GM12892 (cell line): ENCODE measurements at places on chromosomes 4 and X.

GRCh38 chr4:87209182-87209581, 11.2 kb downstream of the KLHL8 start:
- DNase-seq: no peak

DNA sequence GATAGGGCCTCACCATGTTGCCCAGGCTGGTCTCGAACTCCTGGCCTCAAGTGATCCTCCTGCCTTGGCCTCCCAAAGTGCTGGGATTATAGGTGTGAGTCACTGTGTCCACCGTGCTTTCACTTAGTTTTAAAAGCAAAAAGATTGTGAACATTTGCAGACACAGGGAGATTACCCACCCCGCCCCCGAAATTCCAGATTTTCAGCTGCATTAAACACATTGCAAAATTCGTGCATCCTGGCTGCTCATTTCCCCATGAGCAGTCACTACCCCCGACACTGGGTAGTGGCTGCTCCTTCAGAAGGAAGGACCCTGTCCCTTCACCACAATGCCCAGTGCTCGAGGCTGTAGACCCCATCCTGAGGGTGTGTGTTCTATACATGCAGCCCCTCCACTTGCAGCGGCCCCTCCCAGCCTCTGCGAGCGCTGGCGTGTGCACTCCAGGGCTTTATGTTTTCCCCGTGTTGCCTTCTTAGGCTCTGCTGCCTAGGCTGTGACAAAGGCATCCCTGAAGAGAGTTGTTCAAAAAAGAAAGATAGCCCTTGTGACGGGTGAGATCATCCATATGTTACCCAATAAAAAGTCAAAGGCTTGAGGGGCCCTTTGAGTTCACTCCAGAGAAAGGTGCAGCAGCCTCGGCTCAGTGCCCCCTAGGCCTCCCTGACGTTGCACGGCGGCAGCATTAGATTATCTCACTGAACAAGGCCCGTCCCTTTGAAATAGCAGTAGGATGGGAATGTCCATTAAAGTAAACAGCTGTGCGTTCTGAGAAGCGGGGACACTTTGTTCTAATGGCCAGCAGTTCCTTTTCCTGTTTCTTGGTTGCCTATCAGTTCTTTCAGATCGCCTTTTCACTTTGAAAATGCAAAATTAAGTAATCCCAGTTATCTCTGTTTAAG, 71.6 kb downstream of the SHROOM2 start:
- no peak for DNase-seq

DNA sequence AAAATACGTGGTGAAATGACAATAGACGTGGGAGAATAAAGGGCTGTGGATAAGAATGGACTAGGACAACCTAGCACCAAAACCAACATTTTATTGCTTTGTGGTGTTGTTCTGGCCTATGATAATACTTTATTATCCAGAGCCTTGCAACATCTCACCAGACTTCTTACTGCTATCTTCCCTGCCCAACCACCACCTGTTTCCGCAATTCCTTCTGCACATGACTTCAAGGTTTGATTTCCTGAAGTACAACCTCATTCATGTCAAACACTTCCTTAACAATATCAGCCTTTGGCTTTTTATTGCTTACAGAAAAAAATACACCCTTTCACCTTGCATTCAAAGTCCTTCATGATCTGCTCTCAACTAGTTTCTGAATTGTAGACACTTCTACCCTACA, 84.8 kb downstream of the RTL3 start:
- DNase-seq: no peak

- DNase-seq: no peak
Measured at GRCh38 chr4:83316459-83317165, 18.0 kb downstream of the HPSE start.

DNA sequence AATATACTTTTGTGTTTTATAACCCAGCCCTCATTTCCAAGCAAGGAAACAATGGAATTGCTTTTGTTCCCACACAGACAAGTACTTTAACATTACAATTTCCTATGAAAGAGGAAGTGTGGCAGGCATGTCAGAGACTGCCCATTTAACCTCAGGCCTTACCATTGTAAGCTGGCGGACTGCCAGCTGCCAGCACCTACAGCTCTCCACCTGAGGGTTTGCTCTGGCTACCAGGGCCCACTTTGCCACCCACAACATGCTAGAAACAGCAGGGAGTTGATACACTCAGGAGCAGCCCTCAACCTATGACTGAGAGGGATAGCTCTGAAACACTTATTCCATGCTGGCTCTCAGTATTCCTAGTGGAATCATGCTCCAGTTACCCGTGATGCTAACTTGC, 152.3 kb upstream of the PRDX4 start:
- no peak for DNase-seq

DNA sequence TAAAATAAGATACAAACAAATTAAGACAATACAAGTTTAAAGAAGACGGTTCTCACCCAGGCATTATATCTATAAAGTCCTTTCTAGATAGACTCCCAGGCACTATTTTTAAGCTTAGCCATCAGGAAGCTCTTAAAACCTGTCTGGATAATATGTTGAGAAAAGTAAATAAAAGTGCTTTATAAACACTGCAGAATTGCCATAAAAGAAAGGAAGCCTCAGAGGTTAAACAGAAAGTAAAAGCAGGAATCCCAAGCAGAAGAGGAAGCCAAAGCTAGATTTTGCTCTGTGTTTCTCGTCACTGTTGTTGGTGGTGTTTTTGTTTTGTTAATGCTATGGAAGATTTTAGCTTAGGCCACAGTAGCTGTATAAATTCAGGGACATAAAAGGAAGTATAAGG, 1267.3 kb downstream of the PCDH19 start:
- DNase-seq: no peak

- no peak for DNase-seq
Measured at GRCh38 chrX:34072906-34073305, 59.2 kb downstream of the FAM47A start.

DNA sequence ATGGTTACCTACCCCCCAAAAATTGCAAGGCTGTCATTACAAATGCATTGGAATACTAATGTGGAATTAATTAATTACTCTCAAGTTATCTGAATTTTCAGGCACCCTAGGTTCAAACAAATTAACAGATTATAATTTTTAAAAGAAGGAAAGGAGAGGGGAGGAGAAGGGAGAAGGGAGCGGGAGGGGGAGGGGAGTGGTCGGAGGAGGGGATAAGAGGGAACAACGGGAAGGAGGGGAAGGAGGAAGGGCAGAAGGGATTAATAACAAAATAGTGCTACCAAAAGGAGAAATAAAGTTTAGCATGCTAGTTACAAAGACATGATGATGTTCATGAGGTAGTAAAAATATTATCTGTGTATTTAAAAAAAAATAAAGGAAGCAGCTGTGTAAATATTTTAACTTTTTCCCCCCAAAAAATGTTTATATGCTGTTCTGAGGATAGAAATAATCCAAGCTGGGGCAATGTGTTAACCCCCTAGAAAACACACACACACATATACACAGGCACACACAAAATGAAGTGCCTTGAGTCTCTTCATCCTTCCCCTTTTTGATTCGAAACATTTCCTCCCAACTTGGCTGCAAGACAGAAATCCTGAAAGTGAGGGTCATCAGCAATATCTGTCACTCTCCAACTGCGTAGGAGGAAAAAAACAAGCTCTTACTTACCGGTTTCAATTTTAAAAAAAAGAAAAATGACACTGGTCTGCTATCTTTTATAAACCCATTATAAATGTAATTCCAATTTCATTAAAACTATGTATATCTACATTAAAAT, 58.8 kb downstream of the PPP3CA start:
- no peak for DNase-seq

DNA sequence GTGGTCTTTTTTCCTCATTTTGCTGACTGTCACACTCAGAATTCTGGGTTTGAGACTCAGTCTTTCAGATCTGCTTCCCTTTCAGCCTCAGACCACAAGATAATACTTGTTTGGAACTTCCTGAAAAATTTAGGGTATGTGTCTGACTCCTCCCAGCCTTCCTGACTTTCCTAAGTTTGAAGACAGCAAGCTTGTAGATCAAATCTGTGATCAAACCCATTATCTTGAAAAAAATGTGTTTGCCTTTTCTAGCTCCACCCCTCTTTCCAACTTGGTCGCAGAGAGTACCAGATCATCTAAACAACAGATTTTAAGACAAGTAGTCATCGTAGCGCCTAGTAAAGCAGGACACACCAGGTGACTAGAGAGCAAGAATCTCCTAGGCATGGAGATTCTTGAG, 9.9 kb downstream of the BCAP31 start:
- DNase-seq: no peak

DNA sequence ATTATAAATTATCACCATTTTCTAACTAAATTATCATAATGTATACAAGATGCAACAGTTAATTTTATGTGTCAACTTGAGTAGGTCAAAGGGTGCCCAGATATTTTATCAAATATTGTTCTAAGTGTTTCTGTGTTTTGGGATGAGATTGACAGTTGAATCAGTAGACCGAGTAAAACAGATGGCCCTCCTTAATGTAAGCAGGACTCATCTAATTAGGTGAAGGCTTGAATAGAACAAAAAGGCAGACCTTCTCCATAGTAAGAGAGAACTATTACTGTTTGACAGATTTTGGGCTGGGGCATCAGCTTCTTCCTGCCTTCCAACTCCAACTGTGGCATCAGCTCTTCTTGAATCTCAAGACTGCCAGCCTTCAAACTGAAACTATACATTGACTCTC, 185.8 kb downstream of the TRAM1L1 start:
- no peak for DNase-seq

- no peak for DNase-seq
Measured at GRCh38 chr4:42806303-42806835, 86.1 kb upstream of the GRXCR1 start.

- DNase-seq: no peak
Measured at GRCh38 chr4:111718763-111719559, 426.3 kb upstream of the FAM241A start.

GRCh38 chrX:11765449-11765848, 7.4 kb downstream of the MSL3 start:
- no peak for DNase-seq

- DNase-seq: no peak
Measured at GRCh38 chrX:38055170-38055847, 49.0 kb downstream of the SYTL5 start.

DNA sequence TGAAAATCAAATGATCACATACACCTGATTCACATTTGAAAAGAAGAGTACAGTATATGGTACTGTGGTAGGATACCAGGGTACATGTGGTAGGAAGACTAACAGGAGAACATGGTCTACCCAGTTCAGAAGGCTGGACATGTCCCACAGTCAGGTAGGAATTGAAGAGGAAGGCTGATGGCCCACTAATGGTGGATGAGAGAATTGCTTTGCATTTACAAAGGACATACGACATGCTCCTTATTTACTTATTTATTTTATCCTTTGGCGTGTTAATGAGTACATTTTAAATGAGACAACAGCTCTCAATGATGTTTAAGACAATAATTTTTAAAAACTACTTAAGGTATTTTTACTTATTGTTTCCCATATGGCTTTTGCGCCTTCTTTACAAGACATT, 106.7 kb upstream of the BMP2K start:
- no peak for DNase-seq

- no peak for DNase-seq
Measured at GRCh38 chrX:42771506-42772335, 6.2 kb downstream of the PPP1R2C start.

DNA sequence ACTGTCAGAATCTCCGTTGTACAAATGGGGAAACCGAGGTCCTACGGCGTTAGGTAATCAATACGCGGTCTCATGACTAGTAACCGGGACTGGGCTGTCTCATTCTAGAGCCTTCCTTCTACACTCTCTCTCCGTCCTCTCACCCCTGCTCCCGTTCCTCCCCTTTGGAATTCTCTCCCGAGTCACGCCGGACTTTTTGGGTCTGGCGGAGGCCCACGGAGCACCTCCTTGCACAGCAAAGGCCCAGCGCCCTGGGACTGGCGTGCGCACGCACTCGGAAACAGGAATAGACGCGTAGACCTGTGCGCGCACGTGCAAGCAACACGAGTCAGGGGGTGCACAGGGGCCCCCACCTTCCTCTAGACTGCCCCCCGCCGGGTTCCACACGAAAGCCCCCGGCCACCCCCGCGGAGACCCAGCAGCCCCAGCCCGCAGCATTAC, 361 bp downstream of the QDPR start:
- DNase-seq: no peak

- no peak for DNase-seq
Measured at GRCh38 chr4:6221851-6222760, 21.8 kb upstream of the JAKMIP1 start.

- DNase-seq: no peak
Measured at GRCh38 chr4:3786196-3786869, 20.1 kb downstream of the ADRA2C start.

DNA sequence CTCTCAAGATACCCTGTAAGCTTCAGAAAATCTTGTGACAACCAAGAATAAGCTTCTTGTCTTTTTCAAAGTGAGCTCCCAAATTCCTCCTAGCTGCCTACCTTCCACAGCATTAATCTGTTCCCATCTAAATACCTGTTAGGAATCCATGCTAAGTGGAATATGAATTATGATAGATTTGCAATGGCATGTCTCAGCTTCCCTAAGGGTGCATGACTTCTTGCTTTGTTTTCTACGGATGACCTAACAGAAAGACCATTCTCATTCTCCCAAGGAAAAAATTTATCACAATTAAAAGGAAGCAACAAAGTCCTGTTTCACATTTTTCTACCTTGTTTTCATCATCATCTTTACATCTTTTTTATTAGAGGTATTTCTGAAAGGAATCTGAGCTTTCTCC, 532.7 kb downstream of the GRXCR1 start:
- DNase-seq: no peak

GRCh38 chr4:86717651-86718050, 123.5 kb downstream of the PTPN13 start:
- no peak for DNase-seq

DNA sequence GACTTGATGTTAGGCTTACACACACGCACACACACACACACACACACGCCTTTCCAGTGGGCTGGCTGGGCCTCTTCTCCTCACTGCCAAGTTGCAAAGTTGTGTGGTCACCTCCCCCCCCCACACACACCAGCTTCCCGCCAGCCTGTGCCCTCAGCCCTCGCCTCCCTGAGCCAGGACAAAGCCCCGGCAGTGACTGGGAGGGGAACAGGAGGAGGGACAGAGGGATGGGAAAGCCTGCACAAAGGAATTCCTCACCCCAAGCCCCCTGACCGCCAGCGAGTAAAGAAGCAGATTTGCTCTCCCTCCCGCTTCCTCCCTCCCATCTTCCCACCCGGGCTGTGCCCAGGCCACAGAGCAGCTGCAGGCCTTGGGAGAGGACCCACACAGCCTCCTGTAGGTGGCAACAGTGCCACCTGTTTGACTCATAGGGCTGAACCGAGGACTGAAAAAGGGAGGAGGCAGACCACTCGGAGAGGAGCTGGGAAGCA, at the start of gene GDPD2:
TSS of gene GDPD2 (plus strand) at position 464 of the 491 bp plus-strand sequence. CDS start 1,671 bp downstream, outside the sequence.
- DNase-seq: no peak

GRCh38 chr4:105937759-105938158, 42.5 kb downstream of the NPNT start:
- DNase-seq: no peak

GRCh38 chr4:81490403-81491160, 18.9 kb upstream of the RASGEF1B start:
- no peak for DNase-seq

GRCh38 chr4:108742451-108743420, 20.1 kb downstream of the ETNPPL start:
- no peak for DNase-seq

GRCh38 chr4:108034565-108034964, 44.9 kb downstream of the HADH start:
- DNase-seq: no peak
